ENCODE measurements at places on chromosomes 2 and 18. TPM values are rescaled to one million over a fixed set of nuclear protein-coding genes. Genes with fewer than 3 reads are reported as not detected.
A peak's percentile ranks its signal among the peaks of the same experiment; 100 is the strongest.

Gene LCT
- total RNA-seq = not detected

Gene CNTNAP5
- not detected for total RNA-seq

Gene PPP4R1
- total RNA-seq = 33.3 TPM

DNA sequence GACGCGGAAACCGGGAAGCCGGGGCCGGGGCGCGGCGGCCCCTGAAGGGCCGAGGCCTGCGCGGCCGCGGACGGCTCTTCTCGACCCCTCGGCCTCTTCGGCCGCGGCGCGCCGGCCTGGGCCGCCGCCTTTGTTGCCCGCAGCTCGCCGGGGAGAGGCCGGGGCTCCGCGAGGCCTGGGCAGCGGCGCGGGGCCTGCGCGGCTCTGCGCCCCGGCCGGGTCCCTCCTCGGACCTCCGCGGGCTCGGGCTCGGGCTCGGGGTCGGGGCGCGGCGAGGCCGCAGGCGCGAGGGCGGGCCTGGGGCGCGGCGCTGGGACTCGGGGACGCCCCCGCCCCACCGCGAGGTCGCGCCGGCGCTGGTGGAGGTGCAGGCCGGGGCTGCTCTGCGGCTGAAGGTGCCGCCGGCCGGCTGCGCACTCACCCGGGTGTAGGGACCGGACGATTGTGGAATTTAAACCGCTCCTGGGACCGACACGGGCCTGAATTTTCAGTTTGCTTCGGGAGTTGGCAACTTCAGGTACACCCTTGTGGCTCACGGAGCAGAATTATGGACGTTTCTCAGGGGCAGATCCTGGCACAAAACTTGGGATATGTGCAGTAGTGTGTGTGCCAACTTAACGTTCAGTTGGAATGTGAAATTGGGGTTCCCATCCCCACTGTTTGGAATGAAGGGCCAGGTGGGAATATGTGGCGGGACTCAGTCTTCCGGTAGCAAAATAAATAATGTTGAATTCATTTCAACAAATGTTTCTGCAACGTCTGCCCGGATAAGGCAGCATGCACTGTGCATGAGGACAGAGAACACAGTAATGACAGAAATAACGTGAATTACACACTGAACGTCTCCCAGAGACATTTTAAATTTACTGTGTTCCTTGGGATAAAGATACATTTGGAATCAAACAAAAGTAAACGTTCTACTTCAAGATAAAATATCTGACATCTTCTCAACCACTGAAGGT lies 787 bp downstream of the SOCS6 start:
- DNase-seq = no peak

GRCh38 chr2:159208438-159208837 lies 78.1 kb downstream of the WDSUB1 start:
- DNase-seq = peak; percentile 56

DNA sequence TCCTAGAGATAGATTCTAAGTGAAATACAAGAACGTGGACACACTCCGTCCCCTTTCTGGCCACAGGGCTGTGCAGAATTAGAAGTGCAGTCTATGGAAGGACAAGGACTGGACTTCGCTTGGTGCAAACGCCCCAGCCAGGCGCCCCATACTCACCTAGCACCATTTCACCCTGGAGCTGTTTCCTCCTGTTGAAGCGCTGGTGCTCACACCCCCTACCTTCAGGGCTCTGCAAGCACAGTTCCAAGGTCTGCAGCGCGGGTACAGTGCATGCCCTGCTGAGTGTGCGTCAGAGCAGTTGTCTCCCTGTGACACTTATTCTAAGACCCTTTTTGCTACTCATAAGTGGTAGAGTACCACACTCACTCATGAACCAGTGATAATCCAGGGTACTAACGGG lies 3.0 kb downstream of the HPCAL1 start:
- peak; percentile 22 for DNase-seq

- DNase-seq = no peak
Observed at GRCh38 chr2:75246441-75247167, 47.3 kb upstream of the TACR1 start.

- DNase-seq = no peak
Observed at GRCh38 chr2:236338495-236339184, 74.4 kb upstream of the ASB18 start.
